ENCODE measurements at places on chromosomes 7 and 10. TPM values are rescaled to one million over a fixed set of nuclear protein-coding genes. Genes with fewer than 3 reads are reported as not detected.

GPRIN2 gene
- polyA plus RNA-seq = 6.5 TPM

OR9A2 gene
- polyA plus RNA-seq = not detected

EPDR1 gene
- 16.8 TPM for polyA plus RNA-seq

RNF32 gene
- 2.8 TPM for polyA plus RNA-seq

DNA sequence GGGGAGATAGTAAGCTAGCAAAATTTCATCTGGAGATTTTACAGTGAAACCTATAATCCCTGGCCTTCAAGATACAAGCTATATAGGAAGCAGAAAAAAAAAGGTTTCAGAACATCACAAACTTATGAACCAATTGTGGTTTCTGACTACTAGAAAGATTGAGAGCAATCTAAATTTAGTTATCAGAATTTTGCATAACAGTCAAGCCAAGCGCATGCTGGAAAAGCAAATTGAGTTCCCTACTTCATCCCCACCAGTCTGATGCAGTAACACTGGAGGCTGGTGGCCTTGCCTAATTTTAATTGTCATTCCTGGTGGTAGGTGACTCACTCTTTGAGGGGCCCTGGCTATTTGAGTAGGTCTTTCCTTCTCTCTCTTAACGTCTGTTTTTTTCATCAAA lies 46.3 kb upstream of the ELMO1 start:
- no peak for DNase-seq

DNA sequence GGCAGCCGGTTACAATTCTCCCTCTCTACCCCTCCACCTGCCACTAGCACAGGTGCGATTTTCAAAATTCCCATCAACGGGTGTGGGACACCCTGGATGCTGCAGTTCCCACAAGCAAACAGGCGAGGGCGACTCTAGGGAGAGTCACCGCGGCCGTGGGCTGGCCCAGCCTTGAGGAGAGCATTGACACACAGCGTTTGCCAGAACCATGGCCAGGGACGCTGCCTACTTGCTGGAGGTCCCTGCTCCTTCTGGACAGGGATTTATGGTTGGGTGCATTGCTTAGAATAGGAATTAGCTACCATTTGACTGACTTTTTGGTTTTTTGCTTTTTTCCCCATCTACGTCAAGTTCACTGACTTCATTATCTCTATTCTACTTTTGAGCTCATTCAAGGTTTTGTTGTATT lies 19.0 kb upstream of the CLDN4 start:
- no peak for DNase-seq

GRCh38 chr7:7077945-7078344 lies 104.4 kb upstream of the C1GALT1 start:
- no peak for DNase-seq

- no peak for DNase-seq
Observed at GRCh38 chr10:124745252-124745651, 1.1 kb upstream of the FAM53B start.

DNA sequence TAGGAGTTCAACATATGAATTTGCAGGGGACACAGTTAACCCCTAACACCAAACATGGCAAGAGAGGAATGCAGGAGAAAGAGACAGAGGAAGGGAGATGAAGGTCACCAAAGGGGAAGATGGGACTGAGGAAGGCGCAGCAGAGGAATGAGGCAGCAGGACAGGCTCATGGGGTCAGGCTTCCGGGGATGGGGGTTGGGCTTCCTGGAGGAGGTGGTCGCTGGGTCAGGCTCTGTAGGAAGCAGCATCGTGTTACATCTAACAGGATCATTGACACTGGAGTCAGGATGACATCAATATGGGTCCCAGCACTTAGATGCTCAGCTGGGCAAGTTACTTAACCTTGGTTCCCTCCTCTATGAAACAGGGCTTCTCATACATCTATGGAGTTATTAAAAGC lies 113.2 kb downstream of the NPTX2 start:
- no peak for DNase-seq

- DNase-seq = no peak
Observed at GRCh38 chr7:104569751-104570150, 241.3 kb downstream of the LHFPL3 start.
